ENCODE measurements at places on chromosomes 2 and 18. TPM values are rescaled to one million over a fixed set of nuclear protein-coding genes. Genes with fewer than 3 reads are reported as not detected.

DNA sequence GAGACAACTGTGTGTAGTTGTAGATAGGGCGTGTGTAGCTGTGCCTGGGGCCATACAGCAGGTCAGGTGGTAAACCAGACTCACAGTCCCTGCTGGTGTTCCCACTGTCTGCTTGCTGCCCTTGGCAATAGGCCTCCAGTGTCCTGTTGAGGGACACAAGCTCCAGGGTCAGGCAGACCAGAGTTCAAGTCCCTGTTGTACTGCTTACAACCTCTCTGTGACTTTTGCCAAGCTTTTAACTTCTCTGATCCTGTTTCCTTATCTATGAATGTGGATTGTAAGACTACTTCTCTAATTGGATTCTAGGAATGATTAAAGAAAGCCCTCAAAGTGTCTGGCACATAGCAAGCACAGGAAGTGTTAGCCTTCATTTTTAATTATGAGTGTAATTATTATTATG, 68.6 kb downstream of the MERTK start:
- no peak for DNase-seq

DNA sequence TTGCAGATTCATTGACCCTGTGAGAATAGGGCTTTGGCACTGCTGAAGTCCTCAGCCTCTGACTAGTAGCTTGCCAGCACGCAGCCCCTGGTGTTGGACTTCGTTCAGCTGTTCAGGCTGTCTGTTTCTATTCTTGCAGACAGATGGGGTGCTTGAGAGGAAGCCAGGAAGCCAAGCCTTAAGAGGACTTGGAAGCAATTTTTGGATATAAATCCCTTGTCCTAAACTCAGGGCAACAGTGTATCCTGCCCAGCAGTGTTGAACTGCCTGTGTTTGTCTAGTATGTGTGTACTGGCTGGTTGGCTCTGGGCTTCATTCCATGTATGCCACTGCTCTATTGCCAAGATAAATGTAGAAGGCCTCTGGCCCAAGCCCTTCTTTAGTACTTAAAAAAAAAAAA, 108.6 kb downstream of the COMMD1 start:
- peak; percentile 92 for DNase-seq

GRCh38 chr2:152353364-152353763, 18.4 kb downstream of the FMNL2 start:
- DNase-seq: no peak

GRCh38 chr2:237806334-237806733, 7.8 kb downstream of the RBM44 start:
- no peak for DNase-seq

DNA sequence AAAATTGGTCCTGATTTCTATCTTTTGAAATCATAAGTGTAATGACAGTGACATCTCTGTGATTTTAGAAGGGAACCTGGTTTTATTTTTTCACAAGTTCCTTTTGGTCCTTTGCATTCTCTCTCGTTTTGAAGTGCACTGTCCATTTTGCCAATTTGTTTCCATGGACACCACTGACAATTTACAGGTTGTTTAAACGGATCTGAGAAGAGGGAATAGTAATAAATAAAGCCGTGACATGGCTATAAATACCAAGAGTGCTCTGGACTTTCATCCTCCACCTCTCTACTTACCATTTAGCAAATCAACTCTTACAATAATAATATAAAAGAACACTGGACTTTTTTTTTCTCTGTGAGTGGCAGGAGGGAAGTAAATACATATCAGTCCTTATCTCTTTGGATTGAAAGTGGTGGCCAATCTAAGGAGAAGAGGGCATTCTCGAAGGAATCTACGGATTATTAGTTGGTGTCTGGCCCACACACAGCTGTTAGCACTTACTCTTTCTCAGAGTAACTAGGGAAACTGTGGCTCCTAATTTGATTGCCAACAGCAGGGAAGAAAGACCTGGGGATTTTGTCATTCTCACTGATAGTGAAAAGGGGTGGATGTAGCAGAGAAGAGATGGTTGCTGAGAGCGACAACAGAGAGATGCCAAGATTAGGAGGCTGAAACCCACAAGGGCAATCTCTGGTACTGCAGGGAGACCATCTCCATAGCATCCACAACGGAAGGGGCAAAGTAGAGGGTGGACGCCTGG, 108.7 kb upstream of the FSHR start:
- DNase-seq: no peak

ADGRF3 gene
- total RNA-seq: 0.28 TPM

REG1A gene
- not detected for total RNA-seq

ANKRD36 gene
- total RNA-seq: 51.0 TPM

TRABD2A gene
- 0.36 TPM for total RNA-seq

IL36RN gene
- total RNA-seq: not detected
